ENCODE measurements at places on chromosomes 7 and 10.

- ATAC-seq = no peak
Measured at GRCh38 chr7:98668255-98668654, 51.2 kb downstream of the NPTX2 start.

DNA sequence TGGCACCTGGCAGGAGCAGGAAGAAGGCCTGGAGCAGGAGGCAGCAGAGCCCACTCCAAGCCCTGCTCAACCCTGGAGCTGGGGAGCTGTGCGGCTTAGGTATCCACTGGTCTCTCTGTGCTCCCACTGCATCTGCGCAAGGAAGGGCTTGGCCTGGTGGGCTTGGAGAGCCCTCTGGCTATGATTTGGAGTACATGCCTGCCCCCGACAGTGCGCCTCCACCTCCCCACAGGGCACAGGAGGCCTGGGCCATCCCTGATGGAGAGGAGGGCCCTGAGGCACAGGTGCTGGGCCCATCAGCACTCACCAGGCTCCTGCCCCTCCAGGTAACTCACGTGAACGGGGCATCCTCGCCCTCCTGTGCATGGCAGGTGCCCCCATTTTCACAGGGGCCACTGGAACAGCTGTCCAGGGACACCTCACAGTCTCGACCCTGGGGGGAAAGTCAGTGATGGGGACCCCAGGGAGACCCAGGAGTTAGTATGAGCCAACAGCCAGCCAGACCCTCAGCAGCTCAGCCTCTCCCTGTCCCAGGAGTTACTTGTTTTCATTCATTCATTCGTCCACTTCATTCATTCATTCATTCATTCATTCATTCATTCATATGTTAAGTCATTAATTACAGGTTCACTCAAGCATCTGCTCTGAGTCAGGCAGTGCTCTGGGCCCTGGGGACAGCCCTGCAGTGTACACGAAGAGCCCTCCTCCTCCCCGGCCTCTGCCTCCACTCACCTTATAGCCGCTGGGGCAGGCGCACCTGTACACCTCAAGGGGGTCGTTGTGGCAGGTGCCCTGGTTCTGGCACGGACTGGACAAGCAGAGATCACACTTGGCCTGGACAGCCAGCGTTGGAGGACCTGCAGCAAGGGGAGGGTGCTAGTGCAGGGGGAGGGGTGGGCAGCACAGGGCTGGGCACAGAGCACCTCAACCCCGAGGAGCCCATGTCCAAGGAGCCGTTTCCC lies 167.2 kb downstream of the SLIT1 start:
- no peak for ATAC-seq

DNA sequence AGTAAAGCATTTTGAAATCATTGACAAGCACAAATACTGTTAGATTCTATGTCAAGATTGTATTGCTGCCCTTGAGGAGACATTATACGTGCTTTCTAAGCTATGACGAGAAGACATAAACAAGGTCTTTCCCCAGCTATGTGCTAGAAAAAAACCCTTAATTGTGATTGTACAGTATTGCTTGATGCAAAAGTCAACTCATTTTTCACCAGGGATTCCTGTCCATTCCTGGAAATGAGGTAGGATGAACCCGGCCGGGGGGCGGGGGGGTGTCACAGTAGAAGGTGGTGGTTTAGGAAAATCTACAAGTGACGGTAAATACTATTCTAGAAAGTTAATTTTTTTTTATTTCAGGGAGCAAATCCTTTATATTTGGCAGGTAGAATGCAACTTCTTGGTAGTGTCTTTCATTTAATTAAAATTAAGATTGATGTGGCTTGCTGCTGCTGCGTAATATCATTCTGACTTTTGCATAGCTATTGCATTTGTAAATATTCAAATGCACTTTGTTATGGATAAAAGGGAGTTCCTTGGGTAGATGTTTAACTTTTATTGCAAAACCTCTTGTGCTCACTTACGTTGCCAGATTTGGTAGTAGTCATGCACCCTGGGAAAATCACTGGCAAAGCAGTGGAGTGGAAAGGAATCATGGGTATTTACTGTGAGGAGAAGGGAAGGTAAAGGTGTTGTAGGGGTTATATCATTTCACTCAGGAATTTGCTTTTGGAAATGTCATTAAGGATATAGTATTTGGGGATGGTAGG lies 164.4 kb upstream of the PRPS1L1 start:
- no peak for ATAC-seq

GRCh38 chr10:48363617-48364355 lies 57.3 kb downstream of the MAPK8 start:
- ATAC-seq = no peak

DNA sequence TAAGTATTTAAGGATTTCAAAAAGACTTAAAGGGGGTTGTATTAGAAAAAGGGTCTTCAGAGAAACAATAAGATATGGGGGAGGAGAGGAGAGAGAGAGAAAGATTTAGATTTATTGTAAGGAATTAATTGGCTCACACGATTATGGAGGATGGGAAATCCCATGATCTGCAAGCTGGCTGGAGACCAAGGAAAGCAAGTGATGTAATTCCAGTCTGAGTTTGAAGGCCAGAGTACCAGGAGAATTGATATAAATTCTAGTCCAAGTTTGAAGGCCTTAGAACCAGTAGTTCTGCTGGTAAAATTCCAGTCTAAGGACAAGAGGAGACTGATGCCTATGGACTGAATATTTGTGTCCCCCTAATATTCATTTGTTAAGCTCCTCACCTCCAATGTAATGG lies 20.6 kb upstream of the SLC13A1 start:
- ATAC-seq = no peak

DNA sequence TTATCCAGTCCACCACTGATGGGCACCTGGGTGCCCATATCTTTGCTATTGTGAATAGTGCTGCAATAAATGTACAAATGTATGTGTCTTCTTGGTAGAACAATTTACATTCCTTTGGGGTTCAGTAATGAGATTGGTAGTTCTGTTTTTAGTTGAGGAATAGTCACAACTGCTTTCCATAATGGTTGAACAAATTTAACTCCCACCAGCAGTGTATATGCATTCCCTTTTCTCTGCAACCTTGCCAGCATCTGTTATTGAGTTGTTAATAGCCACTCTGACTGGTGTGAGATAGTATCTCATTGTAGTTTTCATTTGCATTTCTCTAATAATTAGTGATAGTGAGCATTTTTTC lies 27.8 kb downstream of the COA1 start:
- no peak for ATAC-seq

DNA sequence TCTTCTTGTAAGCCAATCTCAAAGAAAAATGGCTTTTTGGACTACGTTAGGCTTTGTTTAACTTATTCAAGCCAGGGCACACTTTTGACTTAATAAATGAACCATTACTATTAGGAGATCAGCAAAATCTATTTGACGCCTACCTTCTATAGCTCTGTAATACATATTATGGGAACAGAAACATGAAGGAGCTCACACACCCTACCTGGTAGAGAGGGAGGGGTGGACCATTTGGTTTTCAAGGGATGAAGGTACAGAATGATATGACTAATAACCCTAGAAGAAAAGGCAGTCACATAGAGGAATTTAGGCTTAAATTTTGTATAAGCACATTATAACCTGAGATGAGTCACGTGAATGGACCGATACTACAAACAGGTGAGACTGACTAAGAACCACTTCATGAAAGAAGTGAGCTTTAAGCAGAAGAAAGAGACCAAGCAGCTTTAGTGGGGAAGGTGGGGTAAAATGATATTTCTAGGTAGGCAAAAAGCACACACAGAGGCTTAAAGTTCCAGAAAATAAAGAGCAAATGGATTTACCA lies 106.8 kb upstream of the CTTNBP2 start:
- no peak for ATAC-seq

DNA sequence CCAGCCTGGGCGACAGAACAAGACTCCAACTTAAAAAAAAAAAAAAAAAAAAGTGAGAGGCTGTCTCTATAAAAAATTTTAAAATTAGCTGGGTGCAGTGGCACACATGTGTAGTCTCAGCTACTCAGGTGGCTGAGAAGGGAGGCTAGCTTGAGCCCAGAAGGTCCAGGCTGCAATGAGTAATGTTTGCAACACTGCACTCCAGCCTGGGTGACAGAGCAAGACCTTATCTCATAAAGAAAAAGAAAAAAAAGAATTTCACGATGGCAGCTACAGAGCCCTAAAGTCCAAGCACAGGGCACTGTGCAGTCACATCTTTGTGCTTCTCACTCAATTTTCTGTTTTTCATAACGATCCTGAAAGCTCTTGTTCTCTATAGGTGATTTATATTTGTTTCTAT lies 209.5 kb upstream of the KCTD7 start:
- ATAC-seq = no peak
